Stimulated activated naive B cell treated with anti-CD40 and anti-IgM and Interleukin-4, amounts not matched to agents 10 μg/mL and 1 μg/mL and 100 μg/mL, for 72 hours (primary cell): ENCODE measurements at places on chromosomes 3 and 15.

DNA sequence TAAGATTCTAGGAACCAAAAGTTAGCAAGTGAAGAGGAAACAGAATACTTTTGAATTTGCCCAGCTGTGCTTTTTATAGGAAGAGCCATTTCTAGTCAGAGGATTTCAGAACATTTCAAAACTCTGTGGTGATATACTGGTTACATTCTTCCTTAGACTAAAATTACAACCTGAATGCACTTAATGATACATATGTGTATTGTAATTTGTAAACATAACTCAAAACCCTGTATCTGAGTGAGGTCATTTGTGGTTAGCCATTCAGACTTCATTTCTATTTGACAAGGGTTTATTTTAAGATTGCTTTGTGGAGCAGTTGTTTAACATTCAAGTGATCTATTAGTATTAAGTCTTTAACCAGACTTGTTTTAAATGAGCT is 59.4 kb upstream of the TRIM71 start:
- no peak for DNase-seq

- no peak for DNase-seq
These were observed 67.6 kb downstream of the SSUH2 start for GRCh38 chr3:8576841-8577571.

GRCh38 chr15:36029606-36030210 is 483.7 kb upstream of the DPH6 start:
- DNase-seq = no peak

DNA sequence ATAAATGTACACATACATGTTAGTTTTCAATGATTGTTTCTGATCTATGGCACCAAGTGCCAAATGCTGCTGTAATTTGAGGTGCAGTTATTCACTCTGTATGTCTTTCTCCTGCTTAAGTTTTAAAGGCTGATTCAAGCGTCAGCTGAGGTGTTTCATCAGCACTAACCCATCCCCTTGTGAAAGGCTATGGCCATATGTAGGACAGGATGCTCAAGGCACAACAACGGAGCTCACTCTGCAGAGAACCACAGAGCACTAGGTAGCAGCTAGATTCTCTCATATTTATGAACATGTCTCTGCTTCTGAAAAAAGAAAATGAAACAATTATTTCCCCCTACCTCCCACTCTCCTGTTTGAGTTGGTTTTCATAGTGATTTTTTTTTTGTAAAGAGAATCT is 340.0 kb upstream of the TMCO5A start:
- no peak for DNase-seq

- no peak for DNase-seq
These were observed 43.0 kb downstream of the PGPEP1L start for GRCh38 chr15:98964466-98965133.
